ENCODE measurements at places on chromosomes 6 and 20.

DNA sequence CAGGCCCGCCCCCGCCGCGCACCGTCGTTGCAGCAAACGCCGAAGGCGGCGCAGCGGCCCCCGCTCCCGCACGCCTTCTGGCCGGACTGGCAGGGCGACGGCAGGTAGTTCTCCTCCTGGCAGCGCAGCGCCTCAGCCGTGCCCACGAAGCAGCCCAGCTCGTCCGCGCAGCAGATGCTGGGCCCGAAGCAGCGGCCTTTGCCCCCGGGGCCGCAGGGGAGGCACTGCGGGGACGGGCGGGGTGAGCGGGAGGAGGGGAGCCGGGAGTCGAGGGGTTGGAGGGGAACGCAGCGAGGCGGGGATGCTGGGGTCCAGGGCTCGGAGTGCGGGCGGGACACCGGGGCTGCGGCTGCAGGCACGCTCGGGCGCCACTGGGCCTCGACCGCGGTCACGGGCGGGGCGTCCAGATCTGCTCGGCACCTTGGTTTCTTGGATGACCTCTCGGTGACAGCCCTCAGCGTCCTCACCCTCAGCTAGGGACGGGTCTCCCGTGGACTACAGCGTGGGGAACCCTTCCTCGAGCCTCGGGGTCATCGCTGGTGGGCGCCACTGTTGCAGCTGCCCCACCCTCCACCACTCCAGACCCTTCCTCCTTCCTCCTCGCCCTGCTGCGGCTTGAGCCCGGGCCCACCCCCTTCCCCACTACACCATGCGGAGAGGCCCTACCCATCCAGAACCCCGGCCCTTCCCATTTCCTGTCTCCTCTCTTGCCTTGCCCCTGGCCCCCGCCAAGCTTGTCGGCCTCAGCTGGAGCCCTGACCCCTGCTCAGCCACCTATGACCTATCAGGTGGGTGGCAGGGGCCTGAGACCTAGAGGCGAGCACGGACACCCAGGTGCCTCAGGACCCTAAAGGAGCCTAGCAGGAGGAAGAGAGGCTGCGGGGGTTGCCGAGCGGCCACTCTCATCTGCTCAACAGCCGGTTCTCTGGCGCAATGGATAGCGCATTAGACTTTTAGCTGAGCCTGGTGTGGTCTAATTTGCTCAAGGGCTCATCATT, 1.3 kb downstream of the AVP start:
- DNase-seq, result no peak

DNA sequence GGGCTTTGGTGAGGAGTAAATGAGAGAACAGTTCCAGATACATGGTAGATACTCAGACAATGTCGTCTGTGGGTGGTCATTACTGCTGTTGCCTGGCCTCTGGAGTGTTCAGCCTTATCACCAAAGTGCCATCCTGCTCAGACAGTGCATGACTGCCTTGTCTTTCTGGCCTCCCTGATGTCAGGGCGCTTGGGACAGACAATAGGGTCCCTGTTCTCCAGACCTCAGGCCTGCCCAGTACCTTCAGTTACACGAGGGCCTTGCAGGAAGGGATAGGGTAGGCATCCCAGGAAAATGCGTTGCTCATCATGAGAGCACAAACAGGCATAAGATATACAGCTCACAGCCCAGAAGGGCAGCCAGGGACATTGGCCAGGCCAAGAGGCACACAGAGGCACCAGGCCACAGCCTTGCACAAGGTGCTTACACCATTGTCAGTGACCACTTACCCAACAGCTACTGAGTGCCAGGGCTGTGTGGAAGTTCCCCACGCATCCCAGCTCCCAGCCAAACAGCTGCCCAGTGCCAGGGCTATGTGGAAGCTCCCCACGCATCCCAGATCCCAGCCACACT, 27.4 kb downstream of the BPIFB1 start:
- DNase-seq, result no peak

- DNase-seq, result no peak
Measured at GRCh38 chr6:151400473-151400872, 9.1 kb upstream of the ZBTB2 start.

GRCh38 chr20:53872081-53872541, 198.3 kb downstream of the BCAS1 start:
- DNase-seq, result no peak

DNA sequence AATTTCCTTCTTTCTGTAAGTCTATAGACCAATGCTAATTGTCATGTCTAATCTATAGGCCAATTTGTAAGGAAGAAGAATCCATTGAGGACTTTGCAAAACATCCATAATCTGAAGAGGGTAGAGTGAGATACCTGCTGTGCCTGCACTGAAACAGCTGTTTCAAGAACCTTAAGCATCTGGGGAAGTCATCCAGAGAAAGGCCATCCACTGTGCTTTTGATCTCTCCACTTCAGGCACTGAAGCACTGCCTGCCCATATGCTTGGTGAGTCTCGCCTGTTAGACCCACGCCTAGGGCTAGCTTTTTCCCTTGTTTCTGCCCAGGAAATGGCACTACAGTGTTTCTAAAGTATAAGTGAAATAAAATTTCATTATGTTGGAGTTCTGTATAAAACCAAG, 921.8 kb upstream of the EPHA7 start:
- no peak for DNase-seq

- DNase-seq, result peak; percentile 41
Measured at GRCh38 chr20:24984961-24985640, 7.5 kb downstream of the APMAP start.

DNA sequence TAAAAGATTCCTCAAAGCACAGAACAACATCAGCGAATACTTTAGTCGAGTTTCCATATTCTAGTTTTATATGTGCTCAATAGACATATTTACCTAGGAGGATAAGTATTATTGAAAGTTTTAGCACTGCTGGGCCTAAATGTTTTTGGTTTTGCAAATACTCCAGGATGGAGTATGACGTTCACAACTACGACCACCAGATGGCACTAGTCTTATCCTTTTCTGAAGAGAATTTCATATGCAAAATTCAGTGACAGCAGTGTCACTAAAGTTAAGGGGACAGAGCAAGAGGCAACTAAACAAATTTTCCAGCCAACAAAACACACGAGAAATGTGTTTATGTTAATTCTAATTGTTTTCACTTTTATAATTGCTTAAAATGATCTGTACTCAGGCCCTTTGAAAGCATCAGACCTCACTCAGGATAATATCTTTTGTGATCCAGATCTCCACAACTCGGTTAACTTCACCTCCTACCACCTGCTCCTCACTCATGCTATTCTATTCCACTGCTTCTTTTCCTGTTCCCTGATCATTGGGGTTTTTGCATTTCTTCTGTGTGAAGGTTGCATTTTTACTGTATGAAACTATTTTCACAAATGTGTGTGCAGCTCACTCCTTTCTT, 220.8 kb downstream of the TRDN start:
- DNase-seq, result no peak

- DNase-seq, result no peak
Measured at GRCh38 chr6:87426789-87427188, 19.0 kb downstream of the CFAP206 start.

DNA sequence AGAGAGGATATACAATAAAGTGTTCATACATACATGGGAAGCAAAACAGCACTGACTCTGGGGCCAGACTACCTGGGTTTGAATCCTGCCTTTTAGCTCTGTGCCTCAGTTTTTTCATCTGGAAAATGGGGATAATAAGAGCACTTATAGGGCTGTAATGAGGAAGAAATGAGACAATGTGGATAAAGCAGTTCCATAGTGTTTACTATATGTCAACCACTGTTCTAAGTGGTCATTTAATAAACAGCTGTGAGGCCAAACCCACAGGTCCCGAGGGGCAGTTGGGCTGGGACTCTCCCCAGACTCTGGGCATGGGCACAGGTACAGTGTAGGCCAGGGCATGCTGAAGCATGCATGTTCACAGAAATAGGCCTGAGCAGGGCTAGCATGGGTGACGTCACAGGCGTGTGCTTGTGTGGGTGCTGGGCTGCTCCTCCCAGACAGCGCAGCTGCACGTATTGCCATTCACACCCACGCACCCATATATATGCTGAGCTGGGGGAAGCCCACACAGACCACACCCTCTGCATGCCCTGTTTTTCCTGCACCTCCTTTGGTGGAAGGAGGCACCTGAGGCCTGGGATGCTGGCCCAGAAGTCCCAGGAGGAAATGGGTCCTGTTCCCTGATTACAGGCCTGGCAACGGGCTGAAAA, 3.5 kb upstream of the PLCG1 start:
- DNase-seq, result no peak

- no peak for DNase-seq
Measured at GRCh38 chr6:81749707-81750106, 2.8 kb downstream of the TENT5A start.

DNA sequence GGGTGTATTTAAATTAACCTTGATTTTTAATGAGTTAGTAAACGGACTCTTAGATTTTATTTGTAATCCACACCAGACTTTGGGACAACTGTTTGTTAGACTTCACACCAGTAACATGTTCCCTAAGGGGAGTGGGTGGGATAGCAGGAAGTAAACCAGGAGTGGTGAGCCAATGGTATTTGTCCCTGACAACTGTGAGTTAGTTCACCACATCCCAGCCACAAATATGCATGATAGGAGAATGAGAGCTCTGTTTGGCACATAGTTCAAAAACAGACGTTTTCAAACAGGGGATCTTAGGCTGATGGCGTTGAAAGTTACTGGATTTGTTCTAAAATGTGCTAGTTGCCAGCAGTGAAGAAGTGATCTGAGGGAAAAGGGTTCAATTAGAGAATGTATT, 18.7 kb upstream of the COL10A1 start:
- DNase-seq, result no peak

DNA sequence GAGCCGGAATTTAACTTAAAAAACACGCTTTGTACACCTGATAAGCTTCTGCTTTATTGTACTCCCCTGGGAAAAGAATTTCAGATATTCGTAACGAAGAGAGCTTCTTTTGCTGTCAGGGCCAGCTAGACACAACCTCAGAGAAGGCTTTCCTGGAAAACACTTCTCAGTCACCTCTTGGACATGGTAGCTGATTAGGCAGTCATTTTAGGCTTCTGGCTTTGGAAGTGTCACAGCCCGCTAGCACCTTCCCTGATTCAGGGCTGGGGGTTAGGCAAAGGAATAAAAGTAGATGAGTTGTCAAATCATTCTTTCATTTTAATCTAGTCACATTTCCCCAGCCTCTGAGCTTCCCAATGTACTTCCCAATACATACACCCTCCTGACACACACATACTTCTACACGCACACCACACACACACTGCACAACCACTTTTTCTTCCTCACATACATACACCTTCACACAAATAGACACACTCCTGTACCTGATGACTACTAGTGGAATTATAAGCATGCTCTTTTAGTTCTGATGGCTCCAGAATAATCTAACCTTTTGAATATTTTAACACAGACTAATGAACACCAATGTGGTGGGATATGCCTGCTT, 34.9 kb upstream of the TINAG start:
- no peak for DNase-seq

GRCh38 chr6:79605061-79605460, 26.1 kb upstream of the SH3BGRL2 start:
- no peak for DNase-seq

DNA sequence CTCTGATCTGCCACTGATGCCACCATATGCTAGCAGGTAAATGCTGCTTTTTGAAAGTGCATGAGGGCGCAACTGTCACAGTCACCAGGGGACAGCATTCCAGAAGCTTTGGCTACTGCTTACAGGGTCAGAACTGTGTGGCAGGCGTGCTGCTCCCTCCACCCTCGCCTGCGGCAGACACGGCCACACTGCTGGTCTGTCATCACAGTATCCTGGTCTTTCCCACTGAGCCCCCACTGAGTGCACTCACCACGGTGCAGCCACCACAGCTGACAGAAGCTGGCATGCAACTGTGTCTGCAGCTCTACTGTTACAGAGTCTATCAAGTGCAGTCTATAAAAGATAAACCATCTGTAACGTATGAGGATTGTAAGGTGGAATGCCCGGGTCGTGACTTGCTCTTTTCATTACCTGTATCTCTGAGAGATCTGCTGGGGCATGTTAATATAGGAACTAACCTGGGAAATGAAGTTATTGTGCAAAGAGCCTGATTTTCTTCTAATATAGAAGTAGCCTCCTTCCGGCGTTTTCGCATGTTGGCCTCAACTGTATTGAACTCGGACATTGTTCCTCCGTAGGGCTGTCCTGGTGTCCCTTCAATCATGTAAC, 24.5 kb downstream of the GCLC start:
- DNase-seq, result no peak

DNA sequence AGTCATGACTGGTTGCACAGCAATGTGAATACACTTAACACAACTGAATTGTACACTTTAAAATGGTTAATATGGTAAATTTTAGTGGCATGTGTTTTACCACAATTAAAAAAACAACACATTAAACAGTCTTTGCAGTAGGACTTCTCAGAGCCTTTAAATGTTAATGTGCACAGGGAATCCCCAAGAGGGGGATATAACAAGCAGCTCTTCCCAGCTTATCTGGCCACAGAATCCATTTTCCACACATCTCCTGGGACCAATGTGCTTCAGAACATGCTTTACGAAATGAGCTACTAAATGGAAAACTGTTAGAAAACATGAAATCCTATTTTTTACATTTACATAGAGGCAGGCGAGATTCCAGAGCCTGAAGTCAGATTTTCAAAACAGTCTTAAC, 44.4 kb downstream of the FYN start:
- no peak for DNase-seq

DNA sequence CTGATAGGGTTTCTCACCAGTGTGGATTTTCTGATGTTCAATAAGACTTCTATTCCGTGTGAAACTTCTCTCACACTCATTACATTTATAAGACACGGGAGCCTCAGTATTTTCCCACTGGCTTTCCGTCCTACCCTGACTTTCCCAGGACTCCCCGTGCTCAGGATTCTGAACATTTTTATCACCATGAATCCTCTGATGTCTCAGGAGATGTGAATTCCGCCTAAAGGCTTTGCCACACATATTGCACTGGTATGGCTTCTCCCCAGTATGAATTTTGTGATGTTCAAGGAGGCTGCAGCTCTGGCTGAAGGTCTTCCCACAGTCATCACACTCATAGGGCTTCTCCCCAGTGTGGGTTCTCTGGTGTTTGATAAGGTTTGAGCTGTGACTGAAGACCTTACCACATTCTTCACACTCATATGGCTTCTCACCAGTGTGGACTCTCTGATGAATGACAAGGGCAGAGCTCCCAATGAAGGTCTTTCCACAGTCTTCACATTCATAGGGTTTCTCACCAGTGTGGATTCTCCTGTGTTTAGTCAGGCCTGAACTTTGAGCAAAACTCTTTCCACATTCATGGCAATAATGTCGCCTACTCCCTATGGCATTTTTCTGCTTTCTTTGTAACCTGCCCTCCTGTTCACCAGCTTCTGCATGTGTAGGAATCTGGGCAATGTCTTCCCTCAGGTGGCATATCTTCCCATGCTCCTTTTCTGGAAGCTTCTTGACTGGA, 6.7 kb downstream of the ZKSCAN4 start:
- no peak for DNase-seq

- no peak for DNase-seq
Measured at GRCh38 chr6:93219447-93219846, 199.9 kb downstream of the EPHA7 start.

DNA sequence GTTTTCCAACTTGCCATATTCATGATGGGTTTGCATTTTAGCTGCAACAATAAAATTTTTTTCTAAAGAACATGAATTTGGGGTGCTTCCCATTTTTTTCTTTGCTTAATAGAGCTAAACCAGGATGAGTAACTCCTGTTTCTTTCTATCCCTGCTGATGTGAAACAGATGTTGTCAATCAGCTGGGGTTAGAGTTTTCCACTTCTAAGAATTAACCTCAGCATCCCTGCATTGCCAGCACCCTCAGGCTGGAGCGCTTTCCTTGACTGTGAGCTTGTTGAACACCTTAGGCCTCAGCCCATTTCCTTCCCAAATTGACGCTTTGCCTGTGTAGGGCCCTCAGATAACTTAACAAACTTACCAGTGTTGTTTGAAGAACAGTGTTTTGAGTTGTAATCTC, 74.5 kb downstream of the PTPN1 start:
- no peak for DNase-seq

GRCh38 chr20:34977365-34978091, 21.9 kb downstream of the MYH7B start:
- no peak for DNase-seq
